ENCODE measurements at places on chromosomes 7 and 10. TPM values are rescaled to one million over a fixed set of nuclear protein-coding genes. Genes with fewer than 3 reads are reported as not detected.
A peak's percentile ranks its signal among the peaks of the same experiment; 100 is the strongest.

The CDK14 gene
- 28.1 TPM for total RNA-seq

GRCh38 chr7:241513-241912 lies 48.5 kb upstream of the FOXL3 start:
- no peak overlapping the region for H3K4me3 ChIP-seq
- no peaks in the 10 kb centered on the region for H3K27me3 ChIP-seq
- no peak for DNase-seq
- H3K4me1 ChIP-seq = peaks cover 3% of the 10 kb centered on the region
- peaks cover 47% of the 10 kb centered on the region for H3K36me3 ChIP-seq

GRCh38 chr7:74569501-74570075 lies 87.9 kb upstream of the GTF2I start:
- no peaks in the 10 kb centered on the region for H3K27me3 ChIP-seq
- peaks cover 13% of the 10 kb centered on the region for H3K36me3 ChIP-seq
- DNase-seq = no peak
- no peak overlapping the region for H3K27ac ChIP-seq

GRCh38 chr10:36888925-36889573 lies 236.3 kb upstream of the ANKRD30A start:
- no peak overlapping the region for H3K4me3 ChIP-seq
- no peaks in the 10 kb centered on the region for H3K36me3 ChIP-seq
- H3K27ac ChIP-seq = no peak overlapping the region
- H3K27me3 ChIP-seq = no peaks in the 10 kb centered on the region
- DNase-seq = peak; percentile 3

The KCNMA1 gene
- 25.6 TPM for total RNA-seq
